Stimulated activated CD4-positive, alpha-beta T cell treated with anti-CD3 and anti-CD28 coated beads, Interleukin-15, amount 100 ng/mL, for 1 hour (primary cell): ENCODE measurements at places on chromosomes 11 and 22.
A peak's percentile ranks its signal among the peaks of the same experiment; 100 is the strongest.

DNA sequence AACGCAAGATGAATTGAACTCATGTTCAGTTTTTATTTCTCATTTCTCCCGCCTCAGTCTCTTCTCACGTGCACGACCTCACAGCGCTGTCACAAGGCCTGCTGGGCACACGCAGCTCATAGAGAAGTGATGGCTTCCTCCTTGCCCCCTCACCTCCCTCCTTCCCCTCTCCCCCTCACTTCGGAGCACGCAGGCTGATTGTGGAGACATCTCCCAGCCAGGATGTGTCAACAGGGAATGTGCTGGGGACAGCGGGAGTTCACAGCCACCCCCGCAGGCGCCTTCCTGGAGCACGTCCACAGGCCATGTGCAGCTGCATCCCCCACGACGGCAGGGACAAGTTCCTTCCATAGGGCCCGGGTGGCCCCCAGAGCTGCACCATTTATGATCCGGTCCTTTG, 29.1 kb upstream of the KRTAP5-6 start:
- no peak for DNase-seq

GRCh38 chr22:39545386-39546365, 13.1 kb upstream of the RPS19BP1 start:
- DNase-seq = peak; percentile 42

- no peak for DNase-seq
Measured at GRCh38 chr22:37824674-37825641, 1.8 kb downstream of the GALR3 start.

- no peak for DNase-seq
Measured at GRCh38 chr11:11449327-11449726, 96.3 kb upstream of the CSNK2A3 start.

GRCh38 chr11:88596786-88597185, 259.2 kb upstream of the CTSC start:
- no peak for DNase-seq

GRCh38 chr11:115931548-115932083, 427.4 kb upstream of the CADM1 start:
- no peak for DNase-seq

DNA sequence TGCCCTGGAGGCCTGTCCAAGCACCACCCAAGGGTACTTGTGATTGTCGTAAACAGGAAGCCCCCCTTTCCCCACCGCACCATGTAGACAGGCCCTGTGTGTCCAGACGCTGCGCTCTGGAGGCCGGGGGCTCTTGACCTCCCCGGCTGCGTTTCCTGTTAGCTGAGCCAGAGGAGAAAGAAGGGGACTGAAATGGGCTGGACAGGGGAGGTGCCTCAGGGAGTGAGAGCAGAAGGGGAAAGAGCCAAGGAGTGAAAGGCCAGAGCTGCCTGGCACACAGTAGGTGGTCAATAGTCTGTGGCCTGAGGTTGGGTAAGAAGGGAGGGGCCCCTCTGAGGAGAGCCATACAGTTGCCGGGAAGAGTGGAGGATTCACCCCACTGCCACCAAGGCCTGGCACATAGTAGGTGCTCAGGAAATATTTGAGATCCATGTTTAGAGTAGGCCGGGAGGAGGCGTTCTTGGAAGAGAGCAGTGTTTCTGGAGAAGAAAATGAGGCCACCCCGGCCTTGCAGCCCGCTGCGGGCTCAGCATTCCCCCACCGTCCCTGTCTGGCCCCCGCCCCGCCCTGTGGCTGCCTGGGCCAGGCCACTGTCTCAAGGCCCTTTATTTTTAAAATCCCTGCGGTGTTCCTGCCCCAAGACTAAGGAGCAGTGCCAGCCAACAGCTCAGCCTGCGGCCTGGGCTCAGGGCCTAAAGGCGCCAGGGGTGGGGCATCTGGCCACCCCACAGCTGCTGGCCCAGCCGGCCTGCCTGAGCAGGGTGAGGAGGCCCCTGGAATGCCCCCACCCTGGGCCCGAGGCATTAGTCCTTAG, 13.6 kb upstream of the CDC42EP1 start:
- no peak for DNase-seq

GRCh38 chr11:20250644-20251247, 90.5 kb upstream of the DBX1 start:
- DNase-seq = no peak

- DNase-seq = no peak
Measured at GRCh38 chr11:62921573-62922188, 518 bp upstream of the CHRM1 start.

DNA sequence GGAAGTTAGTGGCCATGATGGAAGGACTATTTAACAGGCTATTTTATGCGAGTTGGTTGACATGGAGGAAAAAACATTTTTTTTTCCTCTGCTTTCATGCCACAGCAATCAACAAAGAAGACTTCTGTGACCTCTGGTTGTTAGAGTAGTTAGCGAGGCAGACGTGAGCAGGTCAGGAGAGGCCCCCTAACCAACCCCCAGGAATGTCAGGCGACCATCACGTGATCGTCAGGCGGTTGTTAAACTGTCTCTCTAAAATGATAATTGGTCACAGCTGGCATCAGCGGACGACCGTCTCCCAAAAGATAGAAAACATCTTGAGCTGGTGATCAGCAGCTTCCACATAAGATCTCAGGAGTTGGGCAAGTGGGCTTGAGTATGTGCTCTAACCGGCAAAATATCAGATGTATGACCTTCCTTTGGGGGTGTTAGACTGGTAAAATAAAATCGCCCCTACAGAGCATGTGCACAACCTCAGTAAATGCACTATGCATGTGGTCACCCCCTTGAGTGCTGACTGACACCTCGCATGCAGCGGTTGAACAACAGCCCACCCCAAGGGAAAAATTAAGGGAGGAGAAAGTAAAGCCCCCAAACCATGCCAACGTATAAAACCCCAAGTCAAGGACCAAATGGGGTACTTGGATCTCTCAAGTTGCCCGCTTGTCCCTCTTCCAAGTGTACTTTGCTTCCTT, 20.9 kb upstream of the NARS2 start:
- no peak for DNase-seq

DNA sequence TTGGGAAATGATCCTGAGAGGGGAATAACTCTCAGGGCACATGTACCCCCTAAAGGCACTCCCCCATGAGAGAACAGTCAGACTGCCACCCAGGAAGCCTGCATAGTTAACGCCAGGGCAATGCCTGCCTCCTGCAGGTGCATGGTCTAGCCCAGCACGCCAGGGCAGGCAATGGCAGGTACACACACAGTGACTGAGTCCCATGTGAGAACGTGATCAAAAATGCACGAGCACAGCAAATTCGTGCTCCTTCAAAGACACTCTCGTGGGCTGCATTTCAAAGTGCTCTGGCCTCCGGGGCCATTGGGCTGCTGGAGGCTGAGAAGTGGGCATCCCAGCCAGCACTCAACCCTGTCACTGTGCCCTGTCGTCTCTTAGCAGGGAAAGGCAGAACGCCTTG, 79.7 kb downstream of the SHANK2 start:
- no peak for DNase-seq

DNA sequence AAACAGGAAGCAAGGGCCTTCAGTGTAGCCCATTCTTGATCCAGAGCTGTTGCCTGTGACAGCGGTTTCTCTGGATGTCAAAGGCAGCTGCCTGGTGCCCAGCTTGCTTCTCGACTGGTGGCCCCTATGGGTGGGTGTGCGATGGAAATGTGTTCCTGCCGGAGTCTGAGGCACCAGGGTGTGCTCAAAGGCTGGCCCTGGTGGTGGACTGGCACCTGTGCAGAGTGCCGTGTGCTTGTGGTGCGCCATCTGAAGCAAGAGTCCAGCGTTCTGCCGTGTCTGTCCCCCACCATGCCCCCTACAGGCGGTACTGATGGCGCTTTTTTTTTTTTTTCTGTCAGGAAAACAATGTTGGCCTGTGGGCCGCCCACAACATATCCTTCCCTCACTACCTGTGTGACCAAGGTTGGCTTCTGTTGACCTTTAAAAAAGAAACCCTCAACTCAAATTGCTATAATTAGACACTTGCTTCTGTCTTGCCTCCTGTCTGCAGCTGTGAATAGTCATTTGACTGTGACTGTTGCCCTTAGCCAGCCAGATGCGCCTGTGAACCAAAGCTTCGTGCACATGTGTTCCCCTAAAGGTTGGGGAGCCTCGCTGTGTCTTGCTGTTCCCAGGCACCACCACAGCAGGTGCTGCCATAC, 4.7 kb upstream of the RANBP1 start:
- DNase-seq = no peak

- DNase-seq = no peak
Measured at GRCh38 chr11:134228625-134229024, 4.2 kb downstream of the VPS26B start.

DNA sequence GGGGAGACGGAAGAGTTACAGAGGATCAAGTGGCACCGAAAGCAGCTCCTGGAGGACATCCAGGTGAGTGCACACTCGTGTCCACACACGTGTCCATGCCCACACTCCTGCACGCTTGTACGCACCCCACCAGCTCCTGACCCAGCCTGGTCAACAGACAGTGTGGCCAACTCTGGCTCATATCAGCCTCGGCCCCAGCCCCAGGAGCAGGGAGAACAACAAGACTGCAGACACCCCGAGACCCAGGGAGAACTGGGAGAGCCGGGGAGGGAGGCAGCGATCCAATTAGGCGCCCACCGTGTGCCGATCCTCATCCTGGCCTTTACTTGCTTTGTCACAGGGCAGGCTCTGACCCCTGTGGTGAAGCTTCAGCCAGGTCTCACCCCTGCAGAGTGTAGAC, 10.3 kb downstream of the CYTH4 start:
- DNase-seq = no peak

GRCh38 chr11:130512662-130513061, 64.2 kb downstream of the ADAMTS15 start:
- no peak for DNase-seq

GRCh38 chr11:61814958-61815789, 1.6 kb downstream of the FADS1 start:
- DNase-seq = no peak

DNA sequence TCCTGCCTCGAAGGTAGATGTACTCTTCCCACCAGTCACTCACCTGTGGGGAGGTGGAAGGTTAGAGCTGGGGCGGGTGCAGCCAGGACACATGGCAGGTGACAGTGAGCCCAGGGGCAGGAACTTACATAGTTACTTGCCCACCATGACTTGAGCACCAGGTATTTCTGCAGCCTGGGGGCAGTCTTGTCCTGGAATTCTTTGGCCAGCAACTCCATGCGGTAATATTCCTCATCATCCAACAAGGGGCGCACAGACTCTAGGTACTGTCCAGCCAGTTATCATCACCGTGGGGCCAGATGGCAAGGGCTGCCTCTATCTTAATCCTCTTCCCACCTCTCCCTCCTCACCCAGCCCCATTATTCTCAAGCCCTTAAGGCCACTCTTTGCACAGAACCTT, 2.2 kb downstream of the CPT1B start:
- DNase-seq = no peak

DNA sequence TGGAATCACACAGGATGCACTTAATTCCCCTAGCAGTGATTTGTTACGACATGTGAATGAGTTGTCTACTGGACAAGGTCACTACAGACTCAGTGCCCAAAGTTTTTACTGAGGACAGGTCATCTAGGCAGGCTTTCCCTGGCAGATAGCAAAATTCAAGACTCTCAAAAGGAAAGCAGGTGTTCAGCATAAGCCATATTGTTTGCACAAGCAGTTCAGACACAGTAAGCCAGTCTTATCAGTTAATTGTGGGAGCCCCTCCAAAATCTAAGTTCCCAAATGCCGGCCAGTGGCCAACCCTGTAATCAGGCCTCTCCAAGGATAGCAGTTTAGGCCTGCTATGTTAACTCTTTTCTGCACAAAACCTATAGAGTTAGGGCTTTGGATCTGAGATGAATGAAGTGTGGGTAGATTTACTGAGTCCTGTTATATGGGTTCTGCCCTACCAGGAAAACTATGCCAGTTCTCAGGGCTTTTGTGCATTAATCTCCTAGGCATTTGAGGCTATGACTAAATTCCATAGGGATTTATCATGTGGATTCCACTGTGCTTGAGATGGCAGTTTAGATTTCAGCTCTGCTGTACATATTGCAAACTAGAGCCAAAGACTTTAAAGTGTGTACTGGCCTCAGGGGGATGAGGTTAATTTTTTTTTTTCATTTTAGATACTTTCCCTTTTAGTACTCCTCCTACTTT, 4.8 kb upstream of the ARHGEF12 start:
- no peak for DNase-seq

- peak; percentile 40 for DNase-seq
Measured at GRCh38 chr11:67351275-67352005, 1.9 kb downstream of the POLD4 start.

DNA sequence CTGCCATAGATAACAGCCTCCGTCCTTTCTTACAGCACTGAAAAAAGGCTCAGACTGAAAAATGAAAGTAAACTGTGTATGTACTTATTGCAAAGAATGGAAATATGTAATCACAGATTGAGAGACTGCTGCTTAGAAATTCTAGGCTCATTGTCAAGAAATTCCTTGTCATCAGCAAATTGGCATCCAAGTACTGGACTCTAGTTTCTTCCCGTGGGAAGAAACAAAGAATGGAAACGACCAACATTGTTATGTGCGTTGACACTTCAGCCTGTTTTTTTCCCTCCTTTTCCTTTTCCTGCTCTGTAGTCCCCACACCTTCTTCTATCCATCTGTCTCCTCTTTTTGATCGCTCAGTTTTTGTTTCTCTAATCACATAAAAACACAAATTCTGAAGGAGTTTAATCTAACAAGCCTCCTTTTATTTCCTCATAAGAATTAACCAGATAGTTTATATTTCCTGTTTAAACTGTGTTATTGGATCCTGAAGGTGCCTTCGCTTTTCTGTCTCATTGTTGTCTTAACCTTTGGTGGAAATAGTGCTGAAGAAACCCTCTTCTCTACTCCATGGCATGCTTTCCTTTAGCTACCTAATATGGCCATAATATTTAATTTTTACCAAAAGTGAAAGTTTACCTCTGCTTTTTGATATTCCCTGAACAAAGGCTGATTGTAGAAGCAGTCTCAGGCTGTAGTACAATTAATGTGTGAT, 20.0 kb upstream of the CASP12 start:
- no peak for DNase-seq

- no peak for DNase-seq
Measured at GRCh38 chr11:74033046-74033445, 24.2 kb upstream of the UCP3 start.

GRCh38 chr11:497565-498296, 9.3 kb downstream of the RNH1 start:
- no peak for DNase-seq

GRCh38 chr22:43570531-43571165, 158.8 kb downstream of the MPPED1 start:
- no peak for DNase-seq

- no peak for DNase-seq
Measured at GRCh38 chr11:21931436-21932101, 261.3 kb upstream of the ANO5 start.

GRCh38 chr11:27392278-27393114, 29.5 kb upstream of the CCDC34 start:
- DNase-seq = no peak

GRCh38 chr22:41264408-41264941, 21.5 kb downstream of the RANGAP1 start:
- no peak for DNase-seq

GRCh38 chr22:36185828-36186624, 15.6 kb downstream of the APOL4 start:
- no peak for DNase-seq

GRCh38 chr11:15871904-15872626, 484.3 kb downstream of the SOX6 start:
- DNase-seq = no peak
